ENCODE measurements at places on chromosomes 5 and 9.

DNA sequence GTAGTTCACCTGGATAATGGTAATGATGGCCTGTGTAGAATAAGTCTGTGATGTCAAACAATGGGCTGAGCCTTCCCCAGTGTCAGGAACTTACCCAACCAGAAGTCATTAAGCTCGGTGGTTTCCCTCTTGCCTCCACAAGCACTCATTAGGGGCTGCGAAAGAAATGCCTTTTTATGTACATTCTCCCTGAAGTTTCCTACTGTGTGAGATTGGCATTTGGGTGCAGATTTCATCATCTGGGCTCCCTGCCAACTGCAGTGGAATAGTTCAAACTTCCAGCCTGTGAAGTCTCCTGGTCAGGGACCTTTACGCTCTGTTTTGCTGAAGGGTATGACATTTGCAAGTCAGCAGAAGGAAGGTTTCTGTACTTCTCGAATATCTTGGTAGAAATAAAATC is 41.6 kb upstream of the TMEM215 start:
- no peak for DNase-seq

- DNase-seq: no peak
These were observed 422.3 kb downstream of the PRR16 start for GRCh38 chr5:120886351-120886860.

DNA sequence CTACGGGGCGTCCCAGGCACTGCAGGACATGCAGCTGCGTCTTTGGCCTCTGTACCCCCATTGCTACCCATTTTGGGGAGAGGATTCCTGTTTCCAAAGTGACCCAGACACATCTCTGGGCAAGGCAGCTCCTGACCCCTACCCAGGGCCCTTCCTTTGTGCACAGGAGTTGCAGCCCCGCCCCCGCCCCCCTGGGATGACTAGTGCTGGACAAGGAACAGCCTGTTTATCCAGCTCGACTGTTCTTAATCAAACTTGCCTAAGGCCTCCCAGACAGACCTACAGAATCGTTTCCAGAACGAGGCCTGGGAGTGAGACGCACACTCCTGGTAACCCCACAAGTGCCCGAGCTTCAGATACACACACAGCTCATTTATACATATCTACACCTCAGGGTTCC is 13.2 kb downstream of the DIPK1B start:
- no peak for DNase-seq

DNA sequence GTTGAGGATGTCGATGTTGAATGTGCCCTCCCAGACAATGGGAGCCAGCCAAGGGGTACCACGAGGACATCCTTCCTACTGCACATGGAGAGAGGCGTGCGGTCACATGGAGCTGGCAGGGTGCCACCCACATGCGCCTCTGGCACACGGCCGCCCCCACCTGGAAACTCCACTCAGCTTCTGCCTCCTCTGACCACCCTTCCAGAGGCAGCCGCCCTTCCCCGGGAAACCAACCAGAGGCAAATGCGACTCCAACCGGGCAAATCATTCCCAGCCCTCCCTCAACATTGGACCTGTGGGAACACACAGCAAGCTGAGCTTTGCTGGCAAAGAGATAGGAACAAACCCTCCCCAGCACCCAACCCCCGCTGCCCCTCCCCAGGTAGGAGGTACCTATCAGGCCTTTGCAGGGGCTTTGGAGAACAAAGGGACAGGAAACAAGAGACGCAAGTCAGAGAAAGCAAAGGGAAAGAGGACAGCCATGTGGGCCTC is 17.5 kb downstream of the ABO start:
- DNase-seq: no peak

DNA sequence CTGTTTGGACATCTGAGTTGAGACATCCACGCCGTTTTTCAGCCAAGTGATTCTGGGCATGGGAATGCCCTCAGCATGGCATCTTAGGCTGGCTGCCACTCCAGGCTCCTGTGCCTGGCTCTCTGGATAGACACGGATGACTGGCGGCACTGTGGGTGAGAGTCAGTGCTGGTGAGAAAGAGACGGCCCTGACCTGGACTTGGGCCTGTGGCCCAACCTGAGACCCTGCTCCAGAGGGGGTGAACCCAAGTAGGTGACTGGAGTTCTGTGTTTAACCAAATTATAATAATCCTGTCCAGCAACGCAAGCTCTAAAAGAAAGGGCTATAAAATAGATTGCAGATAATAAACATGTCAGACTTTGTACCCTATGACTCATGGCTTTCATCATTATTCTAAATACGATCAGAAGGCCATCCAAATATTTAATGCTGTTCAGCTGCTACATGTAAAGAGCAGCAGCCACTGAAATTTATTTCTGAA is 173.9 kb downstream of the HSPA4 start:
- DNase-seq: no peak

DNA sequence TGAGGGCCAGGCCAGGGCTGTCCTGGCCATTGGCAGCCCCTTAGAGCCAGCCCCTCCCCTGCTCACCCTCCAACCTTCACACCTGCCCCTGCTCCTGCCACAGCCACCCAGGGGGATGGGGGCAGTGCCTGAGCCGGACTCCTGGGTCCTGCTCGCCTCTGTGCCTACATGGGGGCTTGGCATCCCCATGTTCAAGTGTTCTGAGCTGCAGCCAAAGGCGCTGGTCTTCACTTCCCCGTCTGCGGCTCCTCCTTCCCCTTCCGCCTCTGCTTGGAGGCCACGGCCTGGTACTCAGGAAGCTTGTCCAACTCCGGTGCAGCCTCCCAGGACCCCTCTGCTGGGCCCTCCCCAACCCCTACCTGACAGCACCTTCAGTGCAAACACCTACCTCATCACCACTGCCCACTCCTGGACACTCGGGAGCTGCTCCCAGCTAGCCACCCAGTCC is 2.3 kb upstream of the DNLZ start:
- DNase-seq: no peak

- no peak for DNase-seq
These were observed 1.4 kb downstream of the PHF24 start for GRCh38 chr9:34959461-34959860.

GRCh38 chr9:16884952-16885513 is 14.6 kb upstream of the BNC2 start:
- DNase-seq: no peak

DNA sequence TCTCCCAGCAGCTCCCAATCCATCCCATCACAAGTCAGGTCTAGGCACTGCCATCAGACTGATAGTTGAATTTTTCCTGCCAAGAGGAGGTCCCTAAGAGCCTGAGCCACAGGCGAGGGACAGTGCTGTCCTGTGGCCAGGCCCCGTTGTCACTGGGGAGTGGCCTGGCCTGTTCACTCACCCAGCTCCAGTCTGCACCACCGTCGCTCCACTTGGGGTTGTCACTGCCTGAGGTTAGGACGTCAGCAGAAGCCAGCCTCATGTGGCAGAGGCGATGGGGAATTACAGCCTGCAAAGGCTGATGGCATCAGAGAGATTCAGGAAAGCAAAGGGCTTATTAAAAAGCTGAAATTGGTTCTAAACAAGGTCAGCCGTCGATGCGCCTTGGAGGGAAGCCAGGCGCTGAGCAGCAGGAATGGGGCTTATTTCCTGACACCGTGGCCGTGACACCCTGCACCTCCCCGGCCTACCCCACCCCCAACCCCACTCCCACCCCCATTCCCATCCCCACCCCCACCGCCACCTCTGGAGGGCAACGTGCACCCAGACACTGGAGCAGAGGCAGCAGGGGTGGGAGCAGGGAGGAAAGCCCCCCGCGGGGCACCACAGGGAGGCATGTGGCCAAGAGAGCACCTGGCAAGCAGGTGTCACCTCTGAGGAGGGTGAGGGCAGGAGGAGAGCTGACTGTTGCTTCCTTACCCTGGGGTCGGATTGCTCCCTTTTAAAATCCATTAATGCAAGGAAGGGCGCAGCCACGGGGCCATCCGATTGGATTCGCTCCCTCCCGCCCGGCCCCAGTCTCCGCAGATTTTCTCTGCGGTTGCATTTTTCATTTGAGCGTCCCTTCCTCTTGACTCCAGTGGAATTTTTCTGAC is 3.1 kb upstream of the DBH start:
- no peak for DNase-seq

- DNase-seq: peak; percentile 68
These were observed 50.3 kb downstream of the SLC22A5 start for GRCh38 chr5:132419502-132420468.

GRCh38 chr9:127828262-127829031 is 25.8 kb downstream of the FPGS start:
- DNase-seq: no peak

DNA sequence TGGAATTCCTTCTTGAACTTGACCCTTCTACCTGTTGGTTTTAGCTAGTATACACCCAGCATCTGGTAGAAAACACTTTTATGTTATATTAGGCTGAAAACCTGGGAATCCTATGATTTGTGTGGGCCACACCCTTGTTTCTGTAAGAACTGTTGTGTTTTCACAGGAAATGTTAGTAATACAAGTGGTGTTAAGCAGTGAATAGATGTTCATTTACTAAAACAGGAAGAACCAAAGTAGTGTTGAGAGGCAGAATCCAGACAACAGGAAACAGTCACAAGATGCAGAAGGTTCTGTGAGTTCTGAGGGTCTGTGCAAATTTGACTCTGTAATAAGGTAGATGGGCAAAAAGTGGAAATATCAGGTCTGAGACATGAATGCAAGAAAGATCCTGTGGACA is 73.0 kb upstream of the RAI14 start:
- DNase-seq: no peak

DNA sequence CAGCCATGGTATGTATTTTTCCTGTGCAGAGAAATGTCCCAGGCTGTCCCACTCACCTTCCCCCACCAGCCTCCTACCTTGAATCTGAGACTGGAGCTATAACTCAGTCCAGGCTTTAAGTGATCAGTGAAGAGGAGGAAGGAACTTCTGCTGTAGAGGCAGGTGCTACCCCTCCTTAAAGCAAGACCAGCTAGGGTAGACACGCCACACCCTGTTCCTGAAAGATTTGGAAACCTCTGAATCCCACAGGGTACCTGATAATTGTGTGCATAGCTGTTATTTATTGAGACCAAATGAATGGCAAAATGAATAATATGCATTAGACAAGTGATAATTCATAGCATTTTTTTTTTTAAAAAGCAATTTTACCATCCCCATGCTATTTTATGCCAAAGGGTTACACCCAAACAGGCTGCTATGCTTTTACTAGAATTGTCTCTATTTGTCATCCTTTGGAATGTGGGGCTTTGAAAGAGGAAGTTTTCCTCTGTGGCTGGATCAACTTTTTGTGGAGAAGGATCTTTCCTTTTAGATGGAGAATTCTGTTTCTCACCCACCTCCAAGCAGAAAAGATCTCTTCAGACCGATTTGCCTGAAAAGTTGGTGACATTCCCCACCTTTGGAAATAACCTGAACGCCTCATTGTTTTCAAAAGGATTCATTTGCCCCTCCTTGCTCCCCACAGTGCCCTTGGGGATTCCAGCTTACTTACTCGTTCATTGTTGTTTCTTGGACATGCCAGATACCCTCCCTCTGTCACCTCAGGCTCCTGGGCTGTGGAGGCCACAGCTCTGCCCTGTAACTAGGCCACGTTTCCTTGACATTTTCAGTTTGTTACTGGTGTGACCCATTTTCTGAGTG is 248.7 kb downstream of the NR3C1 start:
- no peak for DNase-seq

GRCh38 chr5:143592648-143593047 is 189.2 kb upstream of the NR3C1 start:
- DNase-seq: no peak

DNA sequence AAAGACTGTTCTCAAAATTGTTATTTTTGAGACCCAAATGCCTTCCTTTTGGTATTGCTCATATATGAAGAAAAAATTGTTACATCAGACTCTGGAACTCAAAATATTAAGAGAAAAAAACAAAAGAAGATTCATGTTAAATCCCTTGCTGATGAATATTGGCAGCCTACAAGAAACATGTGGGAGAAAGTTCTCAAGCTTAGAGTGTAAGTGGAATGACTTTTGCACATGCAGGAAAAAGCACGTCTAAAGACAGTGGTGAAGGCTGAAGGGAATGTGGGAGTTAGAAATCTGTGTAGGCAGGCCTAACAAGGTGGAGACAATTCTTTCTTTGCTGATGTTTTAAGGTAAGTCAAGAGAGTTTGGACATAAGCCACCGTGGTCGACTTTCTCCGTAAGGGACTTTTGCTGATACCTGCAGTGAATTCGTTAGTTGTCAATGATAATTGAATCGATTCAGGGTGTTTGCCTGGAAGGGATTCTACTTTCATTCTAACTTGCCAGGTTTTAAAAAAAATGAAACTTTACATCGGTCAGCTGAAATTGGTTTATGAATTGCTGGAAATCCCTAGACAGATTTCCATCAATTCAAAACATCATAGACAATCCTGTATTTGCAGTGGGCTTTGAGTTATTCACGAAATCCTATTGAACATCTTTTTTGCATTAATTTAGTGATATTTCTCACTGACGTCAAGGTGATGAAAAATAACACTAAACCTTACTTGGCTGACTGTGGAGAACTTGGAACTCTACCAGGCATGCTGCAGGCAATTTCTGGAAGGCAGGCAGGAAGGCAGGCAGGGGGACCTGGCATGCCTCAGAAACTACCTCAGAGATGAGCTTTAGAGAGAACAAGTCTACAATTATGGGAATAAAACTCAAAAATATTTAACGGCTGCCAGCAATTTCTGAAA is 359.1 kb upstream of the ADAMTSL1 start:
- DNase-seq: no peak

GRCh38 chr5:151033217-151033934 is 13.0 kb downstream of the GPX3 start:
- no peak for DNase-seq

- DNase-seq: no peak
These were observed 15.4 kb downstream of the CCT5 start for GRCh38 chr5:10265245-10266109.

GRCh38 chr9:131636593-131636992 is 91.3 kb downstream of the PRRT1B start:
- no peak for DNase-seq

DNA sequence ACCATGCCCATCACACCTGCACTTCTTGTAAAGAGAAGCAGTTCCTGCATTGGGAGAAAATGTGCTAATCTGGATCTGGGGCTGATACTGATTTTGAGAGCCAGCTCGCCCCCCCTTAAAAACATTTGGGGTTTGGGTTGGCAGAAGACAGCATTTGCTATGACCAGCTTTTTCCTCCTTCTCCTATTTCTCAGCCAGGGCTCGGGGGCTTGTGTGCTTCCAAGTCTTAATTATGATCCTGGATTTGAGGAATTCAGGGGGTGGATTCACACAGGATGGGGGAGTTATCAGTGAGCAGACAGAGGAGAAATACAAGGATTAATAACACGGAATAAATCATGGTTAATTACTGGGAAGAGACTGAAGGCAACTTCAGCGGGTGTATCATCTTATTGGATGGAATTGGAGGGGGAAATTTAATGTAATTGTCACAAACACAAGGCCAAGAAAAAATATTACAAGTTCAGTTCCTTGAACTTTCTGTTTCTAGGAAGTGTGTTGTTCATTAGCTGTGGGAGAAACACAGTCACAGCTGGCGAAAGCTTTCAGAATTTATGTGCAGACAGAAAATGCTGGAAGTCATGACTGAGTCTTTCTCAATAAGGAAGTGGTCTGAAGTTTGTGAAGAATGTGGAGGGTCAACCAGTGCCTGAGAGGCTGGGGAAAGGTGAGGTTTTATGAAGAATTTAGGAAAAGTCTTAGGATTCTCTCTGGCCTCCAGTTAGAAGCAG is 15.3 kb downstream of the C9orf152 start:
- no peak for DNase-seq

Measured in T-helper 2 cell treated with Interferon-gamma antibody and Interleukin-4, amounts not matched to agents 5 μg/mL and 100 μg/mL, for 36 hours (primary cell).